ENCODE measurements at places on chromosomes 3 and 15.

- no peak for DNase-seq
These were observed 51.3 kb downstream of the DHX30 start for GRCh38 chr3:47854267-47854666.

GRCh38 chr3:79339846-79340245, 428.0 kb downstream of the ROBO1 start:
- DNase-seq: no peak

- no peak for DNase-seq
These were observed 17.1 kb downstream of the CACNA2D2 start for GRCh38 chr3:50486219-50486888.

- DNase-seq: no peak
These were observed 57.3 kb downstream of the GPR171 start for GRCh38 chr3:151145713-151146070.

GRCh38 chr15:69039516-69040225, 25.2 kb downstream of the NOX5 start:
- no peak for DNase-seq

GRCh38 chr3:49512781-49513355, 41.4 kb upstream of the BSN start:
- no peak for DNase-seq

DNA sequence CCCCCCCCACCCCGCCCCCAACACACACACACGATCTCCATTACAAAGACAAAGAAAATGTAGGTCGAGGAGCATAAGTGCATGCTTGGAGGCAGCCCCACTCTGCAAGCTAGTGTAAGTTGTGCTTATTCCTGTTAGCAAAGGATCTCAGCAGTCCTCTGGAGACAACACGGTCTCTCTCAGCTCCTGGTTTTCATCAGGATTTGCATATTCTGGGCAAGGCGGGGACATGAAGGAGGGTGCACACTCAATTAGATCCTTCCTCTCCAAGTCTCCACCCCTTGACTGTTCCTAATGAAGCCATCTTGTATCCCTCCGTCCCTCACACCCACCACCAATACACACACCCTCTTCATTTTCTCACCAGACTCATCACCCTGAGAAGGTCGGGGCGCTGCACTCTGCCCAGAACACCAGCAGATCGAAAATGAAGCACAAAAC, 63.8 kb downstream of the MRPL46 start:
- DNase-seq: no peak

- DNase-seq: no peak
These were observed 35.8 kb downstream of the UQCC5 start for GRCh38 chr3:52572221-52572620.

GRCh38 chr3:148219999-148220398, 477.7 kb upstream of the AGTR1 start:
- no peak for DNase-seq

- no peak for DNase-seq
These were observed 205.2 kb upstream of the SATB1 start for GRCh38 chr3:18630295-18630694.

DNA sequence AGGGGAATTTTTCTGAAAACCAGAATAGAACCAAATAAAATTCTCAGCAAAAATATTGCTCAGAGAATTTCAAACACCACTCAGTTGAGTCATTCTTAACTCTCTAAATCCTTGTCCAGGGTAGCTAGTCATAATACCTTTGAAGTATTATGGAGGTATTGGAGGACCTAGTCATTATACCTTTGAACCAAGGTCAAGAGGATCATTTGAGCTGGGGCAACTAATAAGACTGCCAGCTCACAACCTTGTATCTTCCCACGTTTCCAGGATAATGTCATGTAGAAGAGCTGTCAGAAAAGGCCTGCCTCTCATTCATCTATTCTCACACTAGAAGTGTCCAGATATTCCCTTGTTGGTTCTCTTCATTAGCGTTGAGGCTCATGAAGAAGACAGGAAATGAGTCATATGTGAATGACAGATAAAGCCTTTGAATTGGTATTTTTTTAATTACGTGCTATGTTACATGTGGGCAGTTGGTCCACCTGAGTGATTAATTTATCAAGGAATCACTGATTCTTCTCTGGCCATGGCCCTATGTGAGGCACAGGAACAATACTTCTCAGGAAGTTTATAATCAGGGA, 48.3 kb downstream of the TOPAZ1 start:
- DNase-seq: no peak

DNA sequence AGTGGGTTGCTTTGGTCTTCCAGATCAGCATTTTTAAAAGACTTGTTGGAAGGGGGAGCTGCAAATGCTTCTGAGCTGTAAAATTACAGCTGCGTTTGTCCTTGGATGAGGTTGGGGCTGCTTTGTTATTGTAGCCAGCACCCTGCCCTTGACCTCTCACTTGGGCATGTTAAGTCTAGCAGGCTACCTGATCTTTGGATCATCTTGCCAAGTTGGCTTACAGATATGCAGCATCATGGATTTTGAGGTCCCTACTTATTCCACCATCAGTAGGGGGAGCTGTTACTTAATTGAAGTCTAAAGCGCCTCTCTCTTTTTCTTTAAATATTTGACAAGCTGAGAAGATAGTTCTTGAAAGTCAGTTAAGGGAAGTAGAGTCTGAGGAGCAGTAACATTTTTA, 793.0 kb downstream of the MCTP2 start:
- DNase-seq: no peak

DNA sequence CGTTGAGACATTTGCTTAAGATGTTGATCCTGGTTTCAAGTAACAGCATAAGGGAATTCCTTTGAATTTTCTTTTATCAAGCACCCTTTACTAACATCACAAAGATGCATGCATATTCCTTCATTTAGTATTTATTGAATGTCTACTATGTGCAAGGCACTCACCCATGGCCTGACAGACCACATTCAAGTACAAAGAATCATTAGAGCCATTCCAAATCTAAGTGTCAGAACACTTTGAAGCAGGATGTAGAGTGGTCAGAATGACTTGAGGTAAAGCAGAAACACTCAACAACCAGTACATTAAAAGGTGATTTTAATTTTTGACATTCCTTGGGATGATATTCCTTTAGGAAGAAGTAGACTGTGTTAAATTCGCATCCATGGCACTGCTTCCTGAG, 6.0 kb upstream of the WDR5B start:
- DNase-seq: no peak

- peak; percentile 69 for DNase-seq
These were observed 66.1 kb downstream of the GLB1 start for GRCh38 chr3:33030802-33031201.

GRCh38 chr15:78565951-78566774, 843 bp downstream of the CHRNA5 start:
- no peak for DNase-seq

DNA sequence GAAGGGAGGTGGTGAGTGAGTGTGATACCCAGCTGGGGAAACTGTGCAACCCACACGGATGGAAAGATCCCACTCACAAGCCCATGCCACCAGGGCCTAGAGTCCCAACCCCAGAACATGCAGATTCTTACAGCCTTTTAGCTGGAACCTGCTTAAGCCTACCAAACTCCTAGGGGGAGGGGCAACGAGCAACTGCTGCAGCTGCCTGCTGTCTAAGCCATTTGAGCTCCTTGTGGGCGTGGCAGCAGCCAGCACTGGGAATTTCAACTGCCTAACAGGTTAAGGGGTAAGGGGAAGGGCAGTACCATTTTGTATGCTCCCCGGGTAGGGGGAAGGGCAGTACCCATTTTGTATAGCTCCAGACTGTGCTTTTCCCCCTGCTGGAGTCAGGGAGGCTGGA, 673.2 kb upstream of the BCHE start:
- no peak for DNase-seq

- DNase-seq: no peak
These were observed 210.1 kb downstream of the ATP8B4 start for GRCh38 chr15:49908933-49909295.

GRCh38 chr3:172537507-172538158, 14.4 kb upstream of the TNFSF10 start:
- DNase-seq: no peak

- no peak for DNase-seq
These were observed 60.5 kb downstream of the THBS1 start for GRCh38 chr15:39641191-39641889.

DNA sequence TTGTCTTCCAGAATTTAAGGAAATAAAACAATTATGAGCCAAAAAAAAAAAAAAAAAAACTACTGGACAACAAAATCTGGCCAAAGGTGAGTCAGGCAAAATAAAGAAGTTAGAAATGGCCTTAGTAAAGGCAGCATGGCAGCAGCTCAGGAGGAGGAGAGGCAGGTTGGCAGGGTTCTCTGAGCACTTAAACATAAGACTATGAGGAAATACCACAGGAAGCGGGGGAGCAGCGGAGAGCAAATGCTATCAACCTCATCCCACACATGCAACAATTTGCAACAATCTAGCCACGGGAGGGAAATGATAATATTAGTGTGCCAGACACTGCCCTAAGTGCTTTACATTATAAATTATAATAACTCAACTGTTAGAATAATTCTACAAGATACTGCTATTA, 247.3 kb upstream of the NSMCE3 start:
- DNase-seq: no peak

- no peak for DNase-seq
These were observed 89.4 kb downstream of the RFTN1 start for GRCh38 chr3:16423947-16424673.

DNA sequence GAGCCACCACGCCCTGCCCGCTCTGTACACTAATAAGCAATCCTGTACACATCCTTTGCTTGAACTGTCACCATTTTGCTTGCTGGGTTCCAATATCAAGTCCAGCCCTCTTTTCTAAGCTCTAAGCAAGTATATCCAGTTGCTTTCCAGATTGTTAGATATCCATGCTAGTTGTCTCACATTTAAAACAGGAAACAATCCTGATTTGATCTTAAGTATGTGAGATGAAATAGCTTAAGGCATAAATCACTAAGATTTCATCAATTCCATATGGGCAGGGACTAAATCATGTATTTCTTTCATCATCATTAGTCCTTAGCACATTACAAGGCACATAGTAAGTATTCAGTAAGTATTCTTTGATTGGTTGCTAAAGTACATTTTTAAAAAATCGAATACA, 16.2 kb downstream of the ATP11B start:
- no peak for DNase-seq

Data from activated CD4-positive, alpha-beta T cell treated with anti-CD3 and anti-CD28 coated beads for 48 hours (primary cell).